ENCODE measurements at places on chromosomes 13 and 19. TPM values are rescaled to one million over a fixed set of nuclear protein-coding genes. Genes with fewer than 3 reads are reported as not detected.

- H3K4me1 ChIP-seq = peaks cover 19% of the 10 kb centered on the region
- H3K4me3 ChIP-seq = peak overlapping the region; percentile 97
- H3K27ac ChIP-seq = peak overlapping the region; percentile 100
- peaks cover 26% of the 10 kb centered on the region for H3K27me3 ChIP-seq
- peaks cover 4% of the 10 kb centered on the region for H3K36me3 ChIP-seq
These were observed 1.2 kb downstream of the PTPRS start for GRCh38 chr19:5339198-5339949.

DNA sequence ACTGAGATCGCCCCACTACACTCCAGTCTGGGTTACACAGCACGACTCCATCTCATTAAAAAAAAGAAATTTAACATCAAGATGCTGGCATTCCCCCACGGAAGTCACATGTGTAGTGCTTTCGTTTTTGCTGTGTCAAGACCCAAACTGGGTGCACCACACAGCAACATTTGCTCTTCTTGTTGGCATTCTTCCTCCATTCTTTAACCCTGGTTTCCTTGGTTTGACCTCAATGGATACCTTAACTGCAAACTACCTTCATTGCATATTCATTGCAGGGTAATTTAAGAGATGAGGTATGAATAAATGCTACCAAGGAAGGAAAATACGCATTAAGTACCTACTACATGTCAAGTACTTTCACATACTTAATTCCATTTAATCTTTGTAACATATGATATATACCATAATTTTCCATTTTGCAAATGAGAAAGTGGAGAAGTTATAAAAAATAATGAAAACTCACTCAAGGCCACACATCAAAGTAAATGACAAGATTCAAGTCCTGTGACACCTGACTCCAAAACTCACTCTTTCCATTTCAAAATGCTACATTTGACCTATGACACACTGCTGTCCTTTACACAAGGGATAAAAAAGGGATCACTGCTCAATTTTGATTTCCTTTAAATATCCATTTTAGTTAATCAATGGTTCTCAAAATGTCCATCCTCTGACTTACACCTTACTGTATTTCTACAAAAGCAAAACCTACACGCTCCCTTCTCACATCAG lies 59.2 kb downstream of the STK24 start:
- peaks cover 5% of the 10 kb centered on the region for H3K36me3 ChIP-seq
- no peak for DNase-seq
- no peak overlapping the region for H3K4me3 ChIP-seq
- no peak overlapping the region for H3K27ac ChIP-seq
- H3K27me3 ChIP-seq = peaks cover 9% of the 10 kb centered on the region

DNA sequence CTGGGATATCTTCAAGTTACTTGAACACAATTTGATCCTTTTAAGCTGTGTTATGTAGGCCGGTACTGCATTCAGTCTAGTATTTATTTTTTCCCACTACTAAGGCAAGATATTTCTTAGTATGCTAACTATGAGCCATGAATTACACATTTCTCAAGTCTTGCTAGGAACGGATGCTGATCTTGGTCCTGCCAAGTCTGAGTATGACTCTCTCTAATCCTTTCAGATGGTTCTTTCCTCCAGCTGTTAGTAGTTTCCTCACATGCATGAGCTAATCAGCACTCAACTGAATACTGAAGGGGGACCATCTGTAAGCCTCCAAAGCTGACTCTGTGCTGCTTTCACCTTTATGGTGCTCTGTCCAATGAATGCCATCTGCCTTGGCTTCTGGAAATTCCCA lies 460.3 kb downstream of the KCTD12 start:
- peaks cover 8% of the 10 kb centered on the region for H3K4me1 ChIP-seq
- H3K36me3 ChIP-seq = no peaks in the 10 kb centered on the region
- DNase-seq = no peak
- peaks cover 2% of the 10 kb centered on the region for H3K27me3 ChIP-seq

DNA sequence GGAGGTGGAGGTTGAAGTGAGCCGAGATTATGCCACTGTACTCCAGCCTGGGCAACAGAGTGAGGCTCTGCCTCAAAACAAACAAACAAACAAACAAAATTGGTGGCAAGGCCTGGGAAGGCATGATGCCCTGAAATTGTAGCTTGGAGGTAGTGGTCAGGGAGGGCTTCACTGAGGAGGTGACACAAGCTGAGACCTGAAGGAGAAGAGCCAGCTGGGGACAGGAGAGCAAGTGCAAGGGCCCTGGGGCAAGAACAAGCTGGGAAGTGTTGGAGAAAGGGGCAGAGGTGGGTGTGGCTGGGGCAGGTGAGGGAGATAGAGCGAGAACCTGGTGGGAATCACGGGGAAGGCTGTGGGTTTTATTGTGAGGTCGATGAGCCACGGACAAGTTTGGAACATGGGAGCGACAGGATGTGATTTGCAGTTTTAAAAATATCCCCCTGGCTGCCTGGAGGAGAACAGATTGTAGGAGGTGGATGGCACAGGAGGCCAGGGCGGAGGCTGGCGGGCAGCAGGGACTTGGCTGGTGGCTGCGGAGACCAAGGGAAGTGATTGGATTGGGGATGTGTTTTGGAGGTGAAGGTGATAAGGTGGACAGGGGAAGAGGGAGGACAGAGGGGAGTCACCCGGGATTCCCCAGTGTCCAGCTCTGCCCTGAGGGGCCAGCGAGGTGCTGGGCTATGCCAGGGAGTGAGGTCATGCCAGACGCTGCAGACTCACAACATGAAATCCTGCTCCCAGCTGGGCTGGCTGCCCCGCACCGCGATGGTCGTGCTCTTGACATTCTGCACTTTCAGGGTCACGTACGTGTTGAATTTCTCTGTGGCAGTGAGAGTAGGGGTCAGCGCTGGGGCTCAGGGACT lies 14.0 kb downstream of the UNC13A start:
- no peak for DNase-seq
- H3K27ac ChIP-seq = no peak overlapping the region
- H3K4me1 ChIP-seq = peaks cover 5% of the 10 kb centered on the region
- peaks cover 4% of the 10 kb centered on the region for H3K36me3 ChIP-seq
- H3K27me3 ChIP-seq = peaks cover 9% of the 10 kb centered on the region

DNA sequence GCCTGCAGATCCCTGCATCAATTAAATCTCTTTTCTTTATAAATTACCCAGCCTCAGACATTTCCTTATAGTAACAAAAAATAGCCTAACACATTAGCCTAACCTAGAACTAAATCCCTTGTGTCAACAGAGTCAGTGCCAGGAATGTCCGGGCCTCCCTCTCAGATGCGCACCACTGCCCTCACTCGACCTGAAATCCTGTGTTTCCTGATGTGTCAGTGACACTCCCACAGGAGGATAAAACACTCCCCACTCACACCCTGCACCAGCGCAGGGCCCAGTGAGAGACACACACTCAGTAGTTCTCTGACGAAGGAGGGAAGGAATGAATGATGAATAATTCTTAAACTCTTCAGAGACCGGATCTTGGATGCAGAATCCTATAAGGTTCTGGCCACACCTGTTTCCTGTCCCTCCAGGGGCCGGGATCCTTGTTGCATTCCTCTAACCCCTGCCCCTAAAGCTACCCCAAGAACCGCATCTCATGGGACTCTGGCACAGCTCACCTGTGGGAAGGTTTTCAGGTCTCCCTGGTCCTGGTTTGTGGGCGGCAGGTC lies 3.1 kb downstream of the CEACAM3 start:
- H3K36me3 ChIP-seq = no peaks in the 10 kb centered on the region
- no peak overlapping the region for H3K27ac ChIP-seq
- peaks cover 8% of the 10 kb centered on the region for H3K27me3 ChIP-seq
- peaks cover 5% of the 10 kb centered on the region for H3K4me1 ChIP-seq

DNA sequence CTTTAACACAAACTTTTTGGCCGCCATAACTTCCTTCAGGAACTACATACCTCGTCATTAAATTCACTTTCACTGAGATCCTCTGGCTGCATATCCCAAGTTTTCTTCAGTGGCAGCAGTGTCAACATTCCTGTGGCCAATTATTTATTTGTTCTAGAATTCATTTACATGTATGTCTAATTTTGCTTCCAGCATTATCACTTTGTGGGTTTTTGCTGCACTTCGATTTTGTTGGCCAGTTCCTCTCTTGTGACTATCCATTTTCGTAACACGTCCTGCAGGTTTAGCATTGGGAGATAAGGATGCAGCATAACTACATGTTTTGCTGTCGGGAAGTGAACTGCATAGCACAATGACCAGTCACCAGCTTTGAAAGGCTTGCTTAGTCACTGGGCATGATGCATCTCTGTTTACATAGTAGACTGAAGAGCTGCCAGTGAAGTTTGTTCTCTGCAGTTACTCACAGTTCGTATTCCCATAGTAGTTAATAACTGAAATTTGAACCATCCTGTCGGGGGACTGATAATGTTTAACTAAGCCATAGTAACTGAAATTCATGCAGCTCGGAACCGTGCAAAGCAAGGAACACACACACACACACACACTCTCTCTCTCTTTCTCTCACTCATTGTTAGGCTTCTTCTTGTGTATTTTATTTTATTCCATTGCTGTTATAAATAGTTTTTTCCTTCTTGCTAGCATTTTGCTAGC lies 28.3 kb downstream of the ZNF507 start:
- no peak overlapping the region for H3K27ac ChIP-seq
- H3K4me1 ChIP-seq = peaks cover 2% of the 10 kb centered on the region
- H3K36me3 ChIP-seq = peaks cover 11% of the 10 kb centered on the region
- no peak for DNase-seq

- peaks cover 18% of the 10 kb centered on the region for H3K27me3 ChIP-seq
- no peak overlapping the region for H3K27ac ChIP-seq
- peak overlapping the region; percentile 89 for H3K4me3 ChIP-seq
These were observed 53.9 kb upstream of the CEACAM21 start for GRCh38 chr19:41521931-41522555.

DNA sequence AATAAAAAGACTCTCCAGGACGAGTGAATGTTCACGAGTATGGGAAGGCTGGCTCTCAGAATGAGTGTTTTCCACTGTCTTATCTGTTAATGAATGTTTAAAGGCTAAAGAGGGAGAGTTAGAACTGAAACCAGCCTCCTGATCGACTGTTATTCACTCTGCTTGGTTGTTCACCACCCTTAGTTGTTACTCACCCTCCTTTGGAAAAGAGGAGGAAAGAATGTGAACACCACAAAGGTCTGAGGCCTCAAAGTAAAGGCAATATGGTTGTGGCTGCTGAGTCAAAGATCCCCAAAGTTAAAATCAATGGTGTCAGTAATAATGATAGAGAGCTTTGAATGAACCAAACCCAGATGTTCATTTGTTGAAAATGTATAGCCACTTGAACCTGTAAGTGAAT lies 1793.2 kb upstream of the PCDH20 start:
- H3K36me3 ChIP-seq = no peaks in the 10 kb centered on the region
- no peak for DNase-seq
- H3K27ac ChIP-seq = no peak overlapping the region
- H3K4me1 ChIP-seq = no peaks in the 10 kb centered on the region
- no peak overlapping the region for H3K4me3 ChIP-seq
- H3K27me3 ChIP-seq = no peaks in the 10 kb centered on the region

GRCh38 chr13:88345171-88345847 lies 674.1 kb downstream of the SLITRK5 start:
- H3K4me1 ChIP-seq = no peaks in the 10 kb centered on the region
- peaks cover 5% of the 10 kb centered on the region for H3K36me3 ChIP-seq
- peak; percentile 23 for DNase-seq
- H3K27ac ChIP-seq = no peak overlapping the region
- no peak overlapping the region for H3K4me3 ChIP-seq
- H3K27me3 ChIP-seq = no peaks in the 10 kb centered on the region

DNA sequence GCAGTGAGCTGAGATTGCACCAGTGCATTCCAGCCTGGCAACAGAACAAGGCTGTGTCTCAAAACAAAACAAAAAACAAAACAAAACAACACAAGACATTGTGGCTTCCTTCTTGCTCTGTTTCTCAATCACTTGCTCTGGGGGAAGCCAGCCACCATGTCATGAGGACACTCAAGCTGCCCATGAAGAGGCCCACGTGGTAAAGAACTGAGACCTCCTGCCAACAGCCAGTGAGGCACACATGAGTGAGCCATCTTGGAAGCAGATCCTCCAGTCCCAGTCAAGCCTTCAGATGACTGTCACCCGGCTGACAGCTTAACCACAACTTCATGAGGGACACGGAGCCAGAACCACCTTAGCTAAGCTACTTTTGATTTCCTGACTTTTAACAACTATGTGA lies 25.2 kb downstream of the CPT1C start:
- no peak overlapping the region for H3K27ac ChIP-seq
- no peak for DNase-seq
- peaks cover 4% of the 10 kb centered on the region for H3K27me3 ChIP-seq

DNA sequence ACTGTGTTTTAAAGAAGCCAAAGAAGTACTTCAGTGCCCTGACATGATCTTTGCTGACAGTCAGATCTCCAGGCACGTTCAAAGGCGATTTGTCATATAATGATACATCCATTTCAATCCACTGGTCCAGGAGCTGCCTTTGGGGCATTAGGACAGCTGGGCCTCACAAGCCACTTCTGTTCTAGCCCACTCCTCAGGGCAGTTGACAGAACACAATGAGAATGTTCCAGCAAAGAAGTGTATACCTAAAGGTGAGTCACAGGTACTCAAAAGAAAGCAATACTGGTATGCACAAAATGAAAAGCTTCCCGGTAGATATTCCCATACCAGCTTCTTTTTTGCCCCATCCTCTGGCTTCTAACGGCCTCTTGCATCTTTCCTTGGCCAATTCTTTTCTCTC lies 12.5 kb upstream of the MAP3K10 start:
- no peaks in the 10 kb centered on the region for H3K4me1 ChIP-seq
- H3K27ac ChIP-seq = no peak overlapping the region
- peaks cover 3% of the 10 kb centered on the region for H3K27me3 ChIP-seq
- no peak overlapping the region for H3K4me3 ChIP-seq
- no peak for DNase-seq

DNA sequence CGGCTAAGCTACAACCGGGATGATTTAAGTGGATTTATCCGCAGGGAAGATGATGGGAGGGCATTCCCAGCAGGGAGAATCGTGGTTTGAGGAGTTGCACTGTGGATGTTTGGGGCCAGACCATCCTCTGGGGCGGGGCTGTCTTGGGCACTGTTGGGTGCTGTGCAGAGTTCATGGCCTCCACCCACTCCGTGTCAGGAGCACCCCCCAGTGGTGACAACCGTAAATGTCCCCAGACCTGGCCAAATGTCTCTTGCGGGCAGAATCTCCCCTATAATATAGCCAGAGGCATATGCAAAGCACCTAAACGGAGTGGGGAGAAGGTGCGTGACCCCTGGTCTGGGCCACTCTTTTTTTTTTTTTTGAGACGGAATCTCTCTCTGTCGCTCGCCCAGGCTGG lies 40.2 kb downstream of the SMIM24 start:
- H3K36me3 ChIP-seq = no peaks in the 10 kb centered on the region
- peak; percentile 56 for DNase-seq
- no peak overlapping the region for H3K4me3 ChIP-seq
- peaks cover 1% of the 10 kb centered on the region for H3K27me3 ChIP-seq
- peaks cover 9% of the 10 kb centered on the region for H3K4me1 ChIP-seq

Gene WDR88
- not detected for total RNA-seq

Gene LHB
- total RNA-seq = not detected

Gene ATP8A2
- 70.1 TPM for total RNA-seq

Gene STOML3
- not detected for total RNA-seq

Gene SMIM44
- total RNA-seq = not detected

Gene HOMER3
- 217 TPM for total RNA-seq

Gene FCAR
- not detected for total RNA-seq

Gene GAPDHS
- not detected for total RNA-seq

Gene ZNF230
- total RNA-seq = 2.8 TPM

Gene ZNF726
- 11.5 TPM for total RNA-seq

Gene THAP8
- 10.1 TPM for total RNA-seq

Gene C19orf33
- total RNA-seq = 1.1 TPM

Gene C19orf81
- 10.4 TPM for total RNA-seq
